ENCODE measurements at places on chromosomes 12 and 14. TPM values are rescaled to one million over a fixed set of nuclear protein-coding genes. Genes with fewer than 3 reads are reported as not detected.

The TMPRSS12 gene
- total RNA-seq = not detected

The ZNF384 gene
- 93.2 TPM for total RNA-seq

DNA sequence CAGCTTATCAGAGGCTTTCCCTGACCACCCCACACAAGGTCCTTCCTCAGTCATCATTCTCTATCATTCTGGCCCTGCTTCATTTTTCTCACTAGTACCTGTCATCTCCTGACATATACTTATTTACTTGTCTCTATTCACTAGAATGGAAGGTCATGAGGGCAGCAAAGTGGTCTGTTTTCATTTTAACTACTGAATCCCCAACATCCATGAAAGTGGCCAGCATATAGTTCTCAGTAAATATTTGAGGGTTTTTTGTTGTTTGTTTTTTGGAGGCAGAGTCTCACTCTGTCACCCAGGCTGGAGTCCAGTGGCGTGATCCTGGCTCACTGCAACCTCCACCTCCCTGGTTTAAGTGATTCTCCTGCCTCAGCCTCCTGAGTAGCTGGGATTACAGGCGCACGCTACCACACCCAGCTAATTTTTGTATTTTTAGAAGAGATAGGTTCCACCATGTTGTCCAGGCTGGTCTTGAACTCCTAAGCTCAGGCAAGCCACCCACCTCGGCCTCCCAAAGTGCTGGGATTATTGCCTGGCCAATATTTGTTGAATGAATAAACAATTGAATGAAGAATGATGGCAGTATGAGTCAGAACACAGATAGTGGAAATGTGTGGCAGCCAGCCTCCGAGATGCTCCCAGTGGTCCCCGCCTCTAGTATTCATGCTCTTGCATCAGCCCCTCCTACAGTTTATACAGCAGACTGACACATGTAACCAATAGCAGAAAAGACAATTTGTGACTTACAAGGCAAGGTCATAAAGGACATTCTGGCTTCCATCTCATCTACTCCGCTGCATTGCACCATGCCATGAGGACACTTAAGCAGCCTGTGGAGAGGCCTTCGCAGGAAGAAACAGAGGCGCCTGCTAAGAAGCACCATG is 7.0 kb upstream of the ANO6 start:
- no peak for DNase-seq

DNA sequence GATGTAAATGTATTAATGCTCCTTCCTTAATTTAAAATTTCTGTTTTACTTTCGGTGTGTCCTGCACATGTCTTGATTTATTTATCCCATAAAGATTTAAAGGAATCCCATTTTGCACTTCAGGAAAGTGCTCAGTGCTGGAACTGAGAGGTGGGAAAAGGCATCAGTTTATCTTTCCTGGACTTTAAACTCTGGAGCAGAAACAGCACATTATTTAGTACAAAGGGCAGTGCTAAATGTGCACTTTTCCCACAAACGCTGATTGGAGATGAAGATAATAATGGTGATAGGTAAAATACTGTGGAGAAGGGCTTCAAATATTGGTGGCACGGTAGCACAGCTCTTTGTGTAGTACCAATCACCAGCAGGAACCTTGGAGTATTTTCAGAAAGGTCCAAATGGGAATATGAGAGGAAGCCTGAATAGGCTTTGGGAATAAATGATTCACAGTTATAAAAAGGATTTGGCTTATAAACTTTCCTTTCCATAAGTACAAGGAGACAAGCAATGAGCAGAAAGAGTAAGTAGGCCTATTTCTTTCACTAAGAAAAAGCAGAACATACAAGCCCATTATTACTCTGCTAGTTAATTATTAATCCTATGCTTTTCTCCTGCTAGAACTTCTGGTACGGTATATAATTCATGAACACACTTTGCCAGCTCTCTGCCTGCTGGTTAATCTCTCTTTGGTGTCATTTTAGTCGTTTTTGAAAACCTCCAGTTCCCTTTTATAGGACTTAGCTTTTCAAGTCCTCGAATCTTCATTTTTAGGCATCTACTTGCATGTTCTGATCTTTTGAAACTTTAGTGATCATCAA is 58.3 kb downstream of the SLC15A5 start:
- DNase-seq = no peak

- DNase-seq = no peak
These were observed 158.4 kb downstream of the PPM1H start for GRCh38 chr12:62776575-62776974.

GRCh38 chr14:75025082-75025481 is 22.4 kb downstream of the EIF2B2 start:
- DNase-seq = no peak
